ENCODE measurements at places on chromosomes 13 and 19. TPM values are rescaled to one million over a fixed set of nuclear protein-coding genes. Genes with fewer than 3 reads are reported as not detected.

The RGS9BP gene
- not detected for total RNA-seq

The TMEM147 gene
- 67.2 TPM for total RNA-seq

The ERVV-1 gene
- not detected for total RNA-seq

DNA sequence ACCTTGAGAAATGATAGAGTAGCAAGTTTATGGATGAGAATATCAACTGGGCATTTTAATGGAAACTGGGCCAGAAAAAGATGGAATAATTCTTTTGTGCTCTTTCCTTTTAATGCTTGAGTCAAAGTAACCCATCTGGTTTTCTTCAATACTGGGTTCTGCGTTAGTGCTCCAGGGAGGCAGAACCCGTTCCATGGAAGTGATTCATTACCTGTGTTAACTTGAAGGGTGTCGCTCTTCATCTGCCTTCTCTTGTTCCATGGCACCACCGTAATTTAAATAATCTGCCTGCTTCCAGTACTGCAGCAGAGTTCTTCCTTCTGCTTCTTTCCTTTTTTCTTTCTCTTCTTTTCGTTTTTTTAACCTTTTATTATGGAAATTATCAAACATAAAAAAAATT, 14.7 kb upstream of the USP12 start:
- H3K4me1 ChIP-seq = peaks cover 1% of the 10 kb centered on the region
- H3K27me3 ChIP-seq = peaks cover 2% of the 10 kb centered on the region
- no peak overlapping the region for H3K27ac ChIP-seq
- DNase-seq = no peak
- no peak overlapping the region for H3K4me3 ChIP-seq

GRCh38 chr13:110334841-110335490, 27.9 kb downstream of the COL4A2 start:
- no peak overlapping the region for H3K4me3 ChIP-seq
- no peaks in the 10 kb centered on the region for H3K27me3 ChIP-seq
- no peak for DNase-seq
- H3K36me3 ChIP-seq = peaks cover 5% of the 10 kb centered on the region
- no peak overlapping the region for H3K27ac ChIP-seq

- peak overlapping the region; percentile 82 for H3K4me3 ChIP-seq
- peak; percentile 48 for DNase-seq
- peaks cover 24% of the 10 kb centered on the region for H3K27me3 ChIP-seq
- no peak overlapping the region for H3K27ac ChIP-seq
These were observed 1.4 kb upstream of the BCL3 start for GRCh38 chr19:44746946-44747738.
